Effector memory CD8-positive, alpha-beta T cell (primary cell): ENCODE measurements at places on chromosomes 7 and 10.

DNA sequence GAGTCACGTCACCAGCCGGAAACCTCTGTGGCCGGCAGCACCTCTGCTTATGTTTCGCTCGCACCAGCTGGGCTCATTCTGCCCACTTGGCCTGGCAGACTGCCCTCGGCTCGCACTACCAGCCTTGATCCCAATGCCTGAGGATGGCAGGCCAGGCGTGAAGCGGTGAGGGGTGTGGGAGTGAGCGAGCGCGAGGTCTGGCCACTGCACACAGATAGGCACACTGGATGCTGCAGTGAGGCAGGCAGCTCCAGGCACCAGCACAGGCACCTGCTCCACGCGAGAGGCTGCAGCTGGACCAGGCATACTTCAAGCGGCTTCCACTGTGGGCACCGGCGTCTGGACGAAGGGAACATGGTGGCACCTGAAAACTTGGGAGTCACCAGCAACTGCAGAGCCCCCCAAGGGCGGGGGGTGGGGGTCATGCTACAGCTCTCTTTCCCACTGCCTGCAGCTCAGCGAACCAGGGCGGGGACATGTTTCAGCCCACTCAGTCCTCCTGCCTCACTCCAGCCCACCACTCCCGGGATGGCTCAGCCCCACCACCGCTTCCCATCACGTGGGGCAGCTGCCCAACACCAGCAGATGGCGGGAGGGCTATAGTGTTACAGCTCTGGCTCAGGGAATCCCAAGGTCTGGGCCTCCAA lies 5.4 kb upstream of the DMTF1 start:
- DNase-seq = no peak

DNA sequence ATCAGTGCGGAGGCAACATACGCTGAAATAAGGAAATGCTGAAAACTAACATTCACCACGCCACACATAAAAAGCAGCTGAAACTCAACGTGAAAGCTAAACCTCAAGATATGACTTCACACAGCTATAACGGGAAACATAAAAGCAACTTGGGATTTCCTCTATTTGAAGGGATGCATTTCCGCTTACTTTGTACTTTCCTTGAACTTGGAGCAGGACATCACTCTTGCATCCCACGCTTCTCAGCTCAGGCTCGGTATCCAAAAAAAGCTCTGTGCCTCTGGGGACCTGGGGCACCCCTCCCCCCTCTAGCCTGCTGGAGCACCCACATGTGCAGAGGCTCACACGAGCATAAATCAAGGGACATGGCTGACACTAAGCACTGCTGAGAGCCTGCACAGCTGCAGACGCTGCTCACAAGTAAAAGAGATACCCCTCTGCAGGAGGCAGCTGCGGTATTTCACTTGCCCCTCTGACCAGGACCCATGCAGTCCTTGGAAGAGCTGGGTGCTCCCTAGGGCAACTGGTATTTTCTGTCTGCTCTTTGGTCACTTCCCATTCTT lies 34.2 kb downstream of the PARD3 start:
- no peak for DNase-seq

DNA sequence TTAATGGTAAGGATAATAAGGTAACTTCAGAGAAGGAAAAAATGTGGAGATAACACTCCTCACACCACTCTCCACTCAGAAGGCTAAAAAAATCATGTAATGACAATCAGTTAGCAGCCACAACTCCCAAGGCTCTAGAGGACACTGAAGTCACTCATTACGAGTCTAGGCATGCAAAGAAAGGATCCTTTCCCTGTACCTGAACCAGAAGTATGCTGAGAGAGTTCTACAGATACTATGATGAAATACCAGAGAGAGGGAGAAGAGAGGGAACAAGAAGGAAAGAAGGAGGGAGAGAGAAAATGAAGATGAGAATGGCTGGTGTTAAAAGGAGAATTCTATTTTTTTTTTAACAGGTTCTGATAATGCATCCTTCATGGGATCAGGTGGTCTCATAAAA lies 224.3 kb upstream of the PLXNA4 start:
- no peak for DNase-seq

- no peak for DNase-seq
Measured at GRCh38 chr10:86333826-86334487, 32.6 kb downstream of the GRID1 start.

GRCh38 chr7:136958016-136958415 lies 89.6 kb downstream of the CHRM2 start:
- DNase-seq = no peak

- DNase-seq = no peak
Measured at GRCh38 chr7:12831024-12831423, 143.6 kb downstream of the ARL4A start.

- no peak for DNase-seq
Measured at GRCh38 chr10:103870516-103870915, 15.1 kb upstream of the SH3PXD2A start.

DNA sequence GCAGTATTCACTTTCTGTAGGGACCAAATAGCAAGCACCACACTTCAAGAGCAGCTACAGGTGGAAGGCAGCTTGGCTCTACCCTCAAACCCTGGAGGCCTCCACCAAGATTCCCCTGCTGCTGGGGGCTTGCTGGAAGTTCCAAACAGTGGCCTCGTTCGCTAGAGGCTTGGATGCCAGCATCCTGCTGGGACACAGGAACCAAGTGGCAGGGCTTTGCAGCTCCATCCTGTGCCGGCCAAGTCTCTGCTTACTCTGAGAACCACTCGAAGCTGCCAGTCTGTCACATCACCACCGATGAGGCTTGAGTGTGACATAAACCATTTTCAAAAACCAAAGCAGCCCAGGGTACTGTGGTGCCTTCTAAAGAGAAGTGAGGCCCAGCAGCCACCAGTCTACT lies 69.2 kb upstream of the UNC5B start:
- no peak for DNase-seq

DNA sequence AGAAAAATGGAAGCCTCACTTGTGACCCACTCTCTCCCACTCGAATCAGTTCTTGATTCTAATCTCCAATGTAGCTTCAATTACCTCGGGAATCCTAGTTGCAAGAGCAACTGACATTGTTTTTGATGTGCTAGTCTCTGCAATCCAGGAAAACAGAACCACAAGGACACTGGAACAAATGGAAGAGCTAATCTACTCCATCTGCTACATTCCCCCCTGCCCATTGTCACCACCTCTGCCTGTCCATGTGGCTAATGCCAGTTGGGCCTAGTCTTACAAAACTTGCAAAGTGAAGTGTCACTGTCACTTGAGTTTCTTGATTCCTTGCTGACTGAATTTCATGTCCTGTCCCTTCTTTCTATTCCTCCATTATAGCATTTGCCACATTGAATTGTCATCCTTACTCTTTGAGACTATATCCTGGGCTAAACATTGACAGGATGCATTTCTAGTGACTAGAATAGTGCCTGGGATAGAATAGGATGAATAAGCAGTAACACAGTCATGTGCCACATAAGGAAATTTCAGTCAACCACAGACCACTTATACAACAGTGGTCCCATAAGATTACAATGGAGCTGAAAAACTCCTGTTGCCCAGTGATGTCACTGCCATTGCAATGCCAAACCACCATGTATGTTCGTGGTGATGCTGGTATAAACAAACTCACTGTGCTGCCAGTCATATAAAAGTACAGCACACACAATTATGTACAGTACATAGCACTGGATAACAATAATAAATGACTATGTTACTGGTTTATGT lies 13.5 kb downstream of the GCC1 start:
- no peak for DNase-seq

DNA sequence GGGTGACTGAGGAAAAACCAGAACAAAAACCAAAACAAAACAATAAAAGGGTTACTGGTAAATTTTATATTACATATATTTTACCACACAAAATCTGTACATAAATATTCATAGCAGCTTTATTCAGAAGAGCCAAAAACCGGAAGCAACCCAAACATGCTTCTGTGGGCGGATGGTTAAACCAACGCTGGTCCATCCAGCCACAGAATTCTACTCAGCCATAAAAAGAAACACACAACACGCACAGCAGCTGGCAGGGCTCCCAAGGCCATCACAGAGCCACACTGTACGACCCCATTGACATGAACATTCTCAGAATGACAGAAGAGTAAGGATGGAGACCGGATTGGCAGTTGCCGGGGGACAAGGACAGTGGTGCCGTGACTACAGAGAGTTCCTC lies 83.6 kb downstream of the PROSER2 start:
- DNase-seq = no peak

DNA sequence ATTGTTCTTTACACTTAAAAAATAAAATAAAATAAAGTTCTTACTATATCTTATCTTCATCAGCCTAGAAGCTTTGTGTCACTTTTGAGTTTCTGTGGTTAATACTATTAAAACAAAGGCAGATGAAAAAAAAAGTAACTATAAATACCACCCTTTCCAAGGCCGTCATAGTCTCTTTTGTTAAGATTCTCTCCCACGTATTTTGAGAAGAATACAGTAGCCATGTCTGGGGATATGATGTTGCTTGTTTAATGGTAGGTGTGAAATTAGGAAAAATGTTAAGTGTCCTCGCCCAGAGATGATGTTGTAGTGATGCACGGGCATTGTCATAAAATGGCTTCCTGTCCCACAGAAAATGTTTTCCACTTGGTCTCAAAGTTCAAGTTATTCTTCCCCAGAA lies 223.9 kb downstream of the NEBL start:
- DNase-seq = no peak

DNA sequence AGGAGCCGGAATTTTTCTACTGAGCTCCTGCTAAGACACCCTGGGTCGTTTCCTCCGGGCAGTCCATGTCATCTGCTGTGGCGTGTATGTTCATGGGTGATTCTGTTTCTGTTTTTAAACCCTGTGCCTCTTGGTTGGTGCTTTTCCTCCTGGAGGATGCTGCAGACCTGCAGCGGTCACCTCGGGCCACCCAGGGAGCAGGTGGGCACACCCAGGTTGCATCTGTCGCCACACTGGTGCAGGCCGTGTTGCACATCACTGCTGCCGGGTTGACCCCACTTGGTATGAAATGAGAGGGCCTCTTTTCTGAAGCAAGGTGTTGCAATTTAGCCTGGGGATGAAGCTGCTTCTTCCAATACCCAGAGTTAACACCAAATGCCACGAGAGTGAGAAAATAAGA lies 127.2 kb downstream of the CUX1 start:
- DNase-seq = no peak

DNA sequence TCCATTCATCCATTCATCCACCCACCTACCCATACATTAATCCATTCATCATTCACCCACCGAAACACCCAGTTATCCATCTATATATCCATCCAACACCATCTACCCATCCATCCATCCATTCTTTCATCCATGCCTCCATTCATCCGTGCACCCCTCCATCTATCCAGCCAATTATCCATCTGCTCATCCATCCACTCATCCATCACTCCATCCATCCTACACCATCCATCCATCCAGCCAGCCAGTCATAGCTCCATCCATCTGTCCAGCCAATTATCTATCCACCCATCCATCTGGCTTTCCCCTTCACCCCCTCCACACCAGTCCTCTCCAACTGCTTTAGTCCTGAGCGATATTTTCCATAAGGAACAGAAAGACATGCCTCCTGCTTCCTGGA lies 7.5 kb upstream of the CXCL12 start:
- DNase-seq = no peak

- DNase-seq = no peak
Measured at GRCh38 chr10:78358982-78359381, 325.3 kb downstream of the RPS24 start.

DNA sequence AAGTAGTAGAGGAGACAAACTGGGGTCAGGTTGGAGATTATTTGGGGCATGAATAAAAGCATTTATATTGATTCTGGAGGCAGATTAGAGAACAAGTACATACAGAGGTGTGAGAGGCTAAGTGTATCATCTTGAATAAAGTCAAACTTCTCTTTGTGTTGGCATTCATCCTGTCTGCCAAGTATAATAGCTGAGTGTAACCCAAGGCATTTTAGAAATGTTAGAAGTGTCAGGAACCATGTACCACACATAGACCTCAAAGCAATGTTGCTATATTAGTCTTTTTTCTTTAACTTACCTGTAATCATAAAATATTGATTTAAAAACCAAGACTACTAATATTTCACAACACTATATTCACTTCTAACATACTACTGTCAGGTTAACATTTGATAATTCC lies 56.2 kb upstream of the LRRTM3 start:
- DNase-seq = no peak

GRCh38 chr10:123766012-123766411 lies 99.9 kb downstream of the GPR26 start:
- no peak for DNase-seq

DNA sequence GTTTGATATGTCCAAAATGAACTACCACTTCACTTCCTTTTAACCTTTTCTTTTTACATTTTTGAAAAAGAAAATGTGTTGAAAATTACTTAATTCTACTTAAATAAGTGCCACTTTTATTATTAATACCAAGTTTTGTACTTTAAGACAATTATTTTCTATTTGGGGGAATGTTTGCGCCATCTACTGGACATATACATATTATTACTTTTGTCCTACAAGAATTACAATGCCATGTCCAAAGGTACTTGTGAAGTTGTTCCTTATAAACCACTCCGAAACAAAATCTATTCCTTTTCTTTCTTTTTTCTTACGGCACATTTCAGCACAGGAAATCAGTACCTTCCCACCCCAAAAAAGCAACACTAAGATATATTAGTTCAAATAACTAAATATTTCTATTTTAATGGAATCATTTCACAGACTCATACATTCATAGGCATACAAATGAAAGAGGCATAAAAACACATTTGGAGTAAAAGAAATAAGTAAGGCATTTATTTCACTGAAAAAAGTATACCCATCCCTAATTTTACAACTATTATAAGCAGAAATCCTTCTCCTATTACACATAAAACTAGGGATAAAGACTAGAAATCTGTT lies 169.9 kb downstream of the RNF133 start:
- no peak for DNase-seq

GRCh38 chr7:116780966-116781365 lies 81.4 kb upstream of the CAPZA2 start:
- DNase-seq = no peak

GRCh38 chr7:156494960-156495359 lies 145.6 kb upstream of the RNF32 start:
- DNase-seq = no peak

- no peak for DNase-seq
Measured at GRCh38 chr7:138064856-138065357, 11.4 kb upstream of the AKR1D1 start.

GRCh38 chr10:128908099-128908498 lies 558.9 kb upstream of the MGMT start:
- DNase-seq = no peak

DNA sequence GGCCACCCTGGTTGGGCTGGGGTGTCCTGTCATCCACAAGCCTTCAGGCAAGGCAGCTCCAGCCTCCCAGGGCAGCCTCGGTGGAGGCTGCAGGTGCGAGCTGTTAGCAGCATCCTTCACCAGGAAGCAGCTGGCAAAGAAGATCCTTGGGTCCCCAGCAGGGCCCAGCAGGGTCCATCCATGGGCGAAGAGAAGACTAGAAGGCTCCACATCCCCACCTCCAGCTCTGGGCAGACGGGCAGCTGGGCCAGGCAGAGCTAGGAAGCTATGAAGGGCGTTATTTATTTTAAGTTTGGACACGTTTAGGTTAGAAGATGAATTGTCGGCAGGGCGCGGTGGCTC lies 348.5 kb downstream of the TCERG1L start:
- DNase-seq = no peak
